Activated CD8-positive, alpha-beta T cell treated with anti-CD3 and anti-CD28 coated beads for 36 hours (primary cell): ENCODE measurements at places on chromosomes 5 and 9. TPM values are rescaled to one million over a fixed set of nuclear protein-coding genes. Genes with fewer than 3 reads are reported as not detected.

ASPN gene
- total RNA-seq = not detected

CTXN3 gene
- not detected for total RNA-seq

FRMPD1 gene
- not detected for total RNA-seq

SLC6A7 gene
- total RNA-seq = not detected

DOK3 gene
- 8.0 TPM for total RNA-seq

DOCK2 gene
- 181 TPM for total RNA-seq
